Kidney (tissue), 22 donors: ENCODE measurements at places on chromosomes 3 and 15.
A peak's percentile ranks its signal among the peaks of the same experiment; 100 is the strongest.

GRCh38 chr15:40766906-40767837 is 2.6 kb upstream of the C15orf62 start:
- peaks cover 7% of the 10 kb centered on the region for H3K4me1 ChIP-seq
- peak; percentile 71 for DNase-seq
- H3K27me3 ChIP-seq: no peaks in the 10 kb centered on the region
- H3K4me3 ChIP-seq: no peak overlapping the region
- H3K36me3 ChIP-seq: no peaks in the 10 kb centered on the region

DNA sequence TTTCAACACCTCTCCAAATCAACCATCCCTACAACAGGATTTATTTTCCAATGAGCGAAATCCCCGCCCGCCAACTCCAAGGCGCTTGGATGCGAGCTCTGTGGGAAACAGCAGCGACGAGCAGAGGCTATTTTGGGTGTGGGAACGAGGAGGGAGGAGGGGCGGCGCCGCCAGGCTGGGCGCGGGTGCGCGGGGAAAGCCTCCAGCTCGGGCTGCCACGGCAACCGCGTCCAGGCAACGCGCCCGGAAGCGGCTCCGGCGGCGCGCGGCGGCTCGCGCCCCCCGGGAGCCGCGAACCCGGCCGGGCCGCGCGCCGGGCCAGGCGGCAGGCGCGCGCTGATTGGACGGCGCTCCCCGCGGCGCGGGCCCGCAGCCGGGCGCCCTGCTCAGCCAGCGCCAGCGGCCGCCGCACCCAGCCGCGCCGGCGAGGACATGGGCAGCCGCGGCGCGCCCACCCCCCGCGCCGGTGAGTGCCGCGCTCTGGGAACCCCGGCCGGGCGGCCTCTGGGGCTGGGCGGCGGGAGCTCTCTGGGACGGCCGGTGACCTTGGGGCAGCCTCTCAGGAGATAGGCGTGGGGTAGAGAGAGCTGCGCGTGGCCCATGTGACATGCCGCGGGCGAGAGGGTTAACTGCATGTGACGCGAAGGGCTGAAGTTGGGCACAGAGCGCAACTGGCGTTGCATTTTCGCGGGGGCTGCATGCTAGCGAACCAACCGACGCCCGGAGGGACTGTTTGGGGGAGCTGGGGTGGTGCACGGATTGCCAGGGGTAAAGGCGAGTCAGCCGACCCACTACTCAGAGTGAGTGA is at the start of gene FAM81A:
FAM81A (plus strand) TSS at position 370 of the 808 bp plus-strand sequence. CDS start 20,441 bp downstream, outside the sequence.
- peak; percentile 86 for DNase-seq
- peak within 1 kb of the TSS; percentile 11 for H3K27ac ChIP-seq
- peaks cover 4% of the 10 kb centered on the region for H3K27me3 ChIP-seq
- peak within 1 kb of the TSS; percentile 63 for H3K4me3 ChIP-seq

- no peaks in the 10 kb centered on the region for H3K36me3 ChIP-seq
- H3K27ac ChIP-seq: no peak overlapping the region
- H3K27me3 ChIP-seq: no peaks in the 10 kb centered on the region
These were observed 272.4 kb upstream of the ROPN1 start for GRCh38 chr3:124264346-124264745.

GRCh38 chr3:127473244-127474024 is 117.1 kb downstream of the TPRA1 start:
- no peaks in the 10 kb centered on the region for H3K4me1 ChIP-seq
- H3K27ac ChIP-seq: no peak overlapping the region
- no peak overlapping the region for H3K4me3 ChIP-seq
- no peaks in the 10 kb centered on the region for H3K27me3 ChIP-seq

DNA sequence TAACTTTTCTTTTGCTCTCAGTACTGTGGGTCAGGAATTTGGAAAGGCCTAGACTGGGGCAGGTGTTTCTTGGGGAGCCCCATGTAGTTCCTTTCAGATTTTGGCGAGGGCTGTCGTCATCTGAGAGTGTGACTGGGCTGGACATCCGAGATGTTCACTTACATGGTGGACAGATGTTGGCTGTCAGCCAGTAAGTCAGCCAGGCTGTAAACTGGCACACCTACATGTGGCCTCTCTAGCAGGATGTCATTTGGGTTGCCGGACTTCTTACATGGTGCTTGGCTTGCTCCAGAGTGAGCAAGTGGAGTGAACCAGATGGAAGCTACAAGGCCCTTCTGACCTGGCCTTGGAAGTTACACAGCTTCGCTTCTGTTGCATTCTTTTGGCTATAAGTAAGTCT is 20.7 kb downstream of the TATDN2 start:
- H3K27ac ChIP-seq: no peak overlapping the region
- no peaks in the 10 kb centered on the region for H3K4me1 ChIP-seq
- DNase-seq: no peak
- H3K36me3 ChIP-seq: peaks cover 10% of the 10 kb centered on the region

- H3K27ac ChIP-seq: peak overlapping the region; percentile 29
- no peaks in the 10 kb centered on the region for H3K27me3 ChIP-seq
- no peak for DNase-seq
- no peaks in the 10 kb centered on the region for H3K36me3 ChIP-seq
- H3K4me1 ChIP-seq: peaks cover 5% of the 10 kb centered on the region
- no peak overlapping the region for H3K4me3 ChIP-seq
These were observed 55.5 kb downstream of the MYZAP start for GRCh38 chr15:57647071-57647790.

DNA sequence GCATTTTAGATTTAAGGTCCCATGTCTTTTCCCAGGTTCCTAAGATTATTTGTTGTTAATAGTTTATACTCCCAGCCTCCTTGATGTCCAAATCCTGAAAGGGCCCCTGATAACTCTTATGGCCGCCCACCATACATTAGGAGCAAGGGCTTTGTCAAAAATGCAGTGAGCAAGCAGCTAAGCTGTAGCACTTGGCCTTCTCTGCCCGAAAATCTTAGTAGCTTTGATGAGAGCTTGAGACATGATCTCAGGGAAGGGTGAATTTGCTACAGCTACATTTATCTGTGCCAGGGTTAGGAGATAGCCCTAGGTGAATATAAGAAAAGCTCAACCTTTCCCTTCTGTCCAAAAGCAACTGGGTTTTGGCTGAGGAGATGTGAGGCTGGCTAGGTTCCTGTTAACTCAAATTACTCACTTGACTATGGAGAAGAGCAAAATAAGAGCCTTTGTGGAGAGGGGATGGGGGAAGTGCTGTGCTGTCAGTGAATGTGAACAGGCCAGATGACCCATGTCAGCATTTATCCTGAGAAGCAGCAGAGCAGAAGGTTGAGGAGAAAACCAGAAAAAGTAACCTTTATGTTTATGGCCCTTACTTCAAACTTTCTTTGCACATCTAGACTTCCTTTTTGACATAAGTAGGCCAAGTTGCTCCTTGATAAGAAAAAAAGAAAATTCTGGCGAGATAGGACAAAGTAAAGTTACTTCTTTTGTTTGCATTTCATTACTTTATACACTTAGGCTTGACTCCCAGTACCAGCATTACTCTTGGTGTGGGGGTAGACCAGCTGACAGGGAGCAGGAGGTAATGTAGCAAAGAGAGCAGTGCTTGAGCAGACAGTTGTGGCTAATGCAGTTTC is 21.1 kb downstream of the MAPK6 start:
- no peak overlapping the region for H3K4me3 ChIP-seq
- H3K4me1 ChIP-seq: peaks cover 30% of the 10 kb centered on the region
- no peaks in the 10 kb centered on the region for H3K36me3 ChIP-seq
- DNase-seq: peak; percentile 85

DNA sequence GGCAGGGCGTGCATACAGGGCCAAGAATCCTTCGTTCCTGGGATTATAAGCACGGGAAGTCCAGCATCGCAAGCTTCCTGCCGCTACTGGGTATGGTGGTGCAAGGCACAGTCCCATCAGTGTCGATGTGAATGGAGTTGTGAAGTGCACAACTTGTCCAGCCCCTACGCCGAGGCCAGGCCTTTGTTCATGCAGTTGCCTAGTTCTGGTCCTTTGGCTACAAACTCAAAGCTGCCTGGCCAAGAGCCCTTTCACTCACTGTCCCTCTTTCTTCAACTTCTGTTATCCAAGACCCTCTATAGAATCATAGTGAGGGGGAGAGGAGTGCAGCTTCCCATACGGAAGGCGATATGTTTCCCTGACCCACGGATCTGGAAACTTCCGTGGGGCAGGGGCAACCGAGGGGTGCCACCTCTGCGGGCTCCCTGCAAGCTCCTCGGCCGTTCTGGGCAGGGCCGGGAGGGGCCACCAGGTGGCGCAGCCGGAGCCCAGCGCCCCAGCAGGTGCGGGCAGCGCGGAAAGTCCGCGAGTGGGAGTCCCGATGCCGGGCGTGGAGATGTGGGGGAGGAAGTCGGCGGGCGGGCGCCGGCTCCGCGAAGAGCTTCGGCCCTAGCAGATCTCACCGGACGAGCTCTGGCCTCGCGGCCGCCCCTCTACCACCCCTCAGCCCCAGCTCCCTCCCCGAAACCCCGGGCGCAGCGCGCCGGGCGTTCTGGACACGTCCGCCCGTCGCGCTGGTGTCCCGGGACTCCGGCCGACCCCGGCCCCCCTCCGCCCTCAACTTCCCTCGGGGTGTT is 693 bp downstream of the RASGRP1 start:
- H3K27me3 ChIP-seq: no peaks in the 10 kb centered on the region
- H3K4me3 ChIP-seq: peak overlapping the region; percentile 54
- H3K4me1 ChIP-seq: no peaks in the 10 kb centered on the region
- peak; percentile 80 for DNase-seq
- no peak overlapping the region for H3K27ac ChIP-seq
- no peaks in the 10 kb centered on the region for H3K36me3 ChIP-seq

DNA sequence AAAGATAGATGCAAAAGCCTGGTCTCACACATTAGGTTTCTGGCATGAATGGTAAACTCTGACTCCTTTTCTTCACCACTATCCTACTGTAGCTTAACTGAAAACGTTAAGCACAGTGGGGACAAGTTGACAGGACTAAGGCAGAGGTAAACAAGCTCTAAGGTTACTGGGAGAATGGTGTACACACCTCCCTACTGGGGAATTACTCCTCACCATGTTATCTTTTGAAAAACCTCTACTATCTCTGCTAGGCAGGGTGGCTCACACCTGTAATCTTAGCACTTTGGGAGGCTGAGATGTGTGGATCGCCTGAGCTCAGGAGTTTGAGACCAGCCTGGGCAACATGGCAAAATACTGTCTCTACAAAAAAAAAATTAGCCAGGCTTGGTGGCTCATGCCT is 29.1 kb downstream of the IP6K1 start:
- H3K27me3 ChIP-seq: no peaks in the 10 kb centered on the region
- no peak overlapping the region for H3K4me3 ChIP-seq
- no peak for DNase-seq

GRCh38 chr3:115715241-115715745 is 92.0 kb downstream of the GAP43 start:
- no peak overlapping the region for H3K27ac ChIP-seq
- H3K4me3 ChIP-seq: no peak overlapping the region
- H3K36me3 ChIP-seq: no peaks in the 10 kb centered on the region
- DNase-seq: no peak

GRCh38 chr3:52851348-52851747 is 16.5 kb upstream of the MUSTN1 start:
- no peaks in the 10 kb centered on the region for H3K27me3 ChIP-seq
- DNase-seq: peak; percentile 60
- no peak overlapping the region for H3K4me3 ChIP-seq
- H3K4me1 ChIP-seq: no peaks in the 10 kb centered on the region

DNA sequence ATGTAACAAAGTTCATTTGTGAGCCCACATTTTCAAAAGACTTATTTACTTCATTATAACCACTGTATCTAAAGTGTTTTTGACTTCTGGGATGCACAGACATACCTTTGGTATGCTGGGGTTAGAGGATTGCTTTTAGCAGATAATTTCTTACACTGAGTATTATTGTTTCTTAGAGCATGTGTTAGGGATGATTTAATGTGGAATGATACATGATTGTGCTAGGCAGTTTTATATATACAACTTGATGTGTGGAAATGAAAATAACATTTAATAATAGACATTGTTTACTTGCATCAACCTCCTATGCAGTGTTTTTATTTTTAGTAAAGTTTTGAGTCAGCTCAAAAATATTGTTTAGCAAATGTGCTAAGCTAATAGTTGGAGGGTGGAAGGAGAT is 3.4 kb downstream of the KIF23 start:
- H3K27ac ChIP-seq: no peak overlapping the region
- no peak for DNase-seq
- H3K36me3 ChIP-seq: no peaks in the 10 kb centered on the region
- H3K4me3 ChIP-seq: no peak overlapping the region
- H3K27me3 ChIP-seq: no peaks in the 10 kb centered on the region
- H3K4me1 ChIP-seq: peaks cover 3% of the 10 kb centered on the region

DNA sequence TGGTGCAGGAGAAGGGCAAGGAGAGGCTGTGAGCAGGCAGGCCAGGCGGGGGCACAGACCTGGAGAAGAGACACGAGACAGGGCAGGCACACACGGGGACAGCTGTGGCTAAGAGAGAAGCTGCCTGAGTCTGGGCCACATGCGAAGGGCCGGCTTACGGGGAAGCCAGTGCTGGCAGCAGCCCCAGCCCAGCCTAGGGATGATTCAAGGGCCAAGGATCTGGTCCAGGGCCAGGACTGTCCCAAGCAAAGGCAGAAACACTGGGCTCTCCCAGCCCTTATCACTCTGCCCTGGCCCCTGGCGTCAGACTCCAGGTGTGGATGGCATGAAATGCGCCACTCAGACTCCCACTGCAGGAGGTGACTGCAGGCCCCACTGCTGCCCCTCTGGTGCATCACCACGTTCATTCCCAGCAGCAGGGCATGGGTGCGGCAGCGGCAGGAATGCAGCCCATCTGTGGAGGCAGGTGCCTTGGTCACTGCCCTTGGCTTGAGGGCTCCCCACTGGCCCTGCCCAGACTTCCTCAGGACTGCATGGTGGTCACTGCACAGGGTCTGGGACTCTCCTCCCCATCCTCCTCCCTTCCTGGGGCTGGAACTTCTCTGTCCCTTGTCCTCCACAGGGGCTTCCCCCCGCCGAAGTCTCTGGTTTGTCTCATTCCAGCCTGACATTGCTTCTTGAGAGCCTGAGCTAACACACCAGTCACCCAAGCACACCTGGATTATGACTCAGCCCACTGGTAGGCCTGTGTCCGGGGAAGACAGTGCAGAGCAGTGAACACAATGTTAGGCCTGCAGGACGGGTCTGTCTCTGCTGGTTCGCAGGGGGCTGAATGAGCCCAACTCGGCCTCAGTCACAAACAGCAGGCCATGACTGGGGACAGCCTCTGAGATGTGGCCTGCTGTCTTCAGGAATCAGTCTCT is 69.3 kb downstream of the TBC1D2B start:
- no peak overlapping the region for H3K4me3 ChIP-seq
- peaks cover 3% of the 10 kb centered on the region for H3K36me3 ChIP-seq
- peaks cover 7% of the 10 kb centered on the region for H3K4me1 ChIP-seq
- DNase-seq: no peak

GRCh38 chr3:170482199-170482598 is 63.5 kb downstream of the CLDN11 start:
- no peak for DNase-seq
- H3K4me3 ChIP-seq: no peak overlapping the region
- no peak overlapping the region for H3K27ac ChIP-seq
- no peaks in the 10 kb centered on the region for H3K36me3 ChIP-seq
